ENCODE measurements at places on chromosomes 7 and 10.

- no peak for DNase-seq
These were observed 192.9 kb upstream of the VSTM2A start for GRCh38 chr7:54349229-54349628.

DNA sequence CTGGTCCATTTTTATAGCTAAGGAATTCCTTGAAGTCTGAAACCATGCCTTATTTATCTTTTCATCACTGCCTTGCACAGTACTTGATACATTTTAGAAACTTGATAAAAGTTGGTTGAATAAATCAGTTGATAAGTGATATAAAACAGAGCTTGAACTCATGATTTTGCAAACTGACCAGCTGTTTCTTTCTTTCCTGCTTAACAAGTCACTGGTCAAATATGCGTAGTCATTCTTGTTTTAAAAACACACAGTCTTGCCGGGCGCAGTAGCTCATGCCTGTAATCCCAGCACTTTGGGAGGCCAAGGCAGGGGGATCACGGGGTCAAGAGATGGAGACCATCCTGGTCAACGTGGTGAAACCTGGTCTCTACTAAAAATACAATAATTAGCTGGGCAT, 6.3 kb downstream of the TPST1 start:
- DNase-seq, result no peak

- no peak for DNase-seq
These were observed 83.0 kb upstream of the DNAJB6 start for GRCh38 chr7:157253850-157254249.

DNA sequence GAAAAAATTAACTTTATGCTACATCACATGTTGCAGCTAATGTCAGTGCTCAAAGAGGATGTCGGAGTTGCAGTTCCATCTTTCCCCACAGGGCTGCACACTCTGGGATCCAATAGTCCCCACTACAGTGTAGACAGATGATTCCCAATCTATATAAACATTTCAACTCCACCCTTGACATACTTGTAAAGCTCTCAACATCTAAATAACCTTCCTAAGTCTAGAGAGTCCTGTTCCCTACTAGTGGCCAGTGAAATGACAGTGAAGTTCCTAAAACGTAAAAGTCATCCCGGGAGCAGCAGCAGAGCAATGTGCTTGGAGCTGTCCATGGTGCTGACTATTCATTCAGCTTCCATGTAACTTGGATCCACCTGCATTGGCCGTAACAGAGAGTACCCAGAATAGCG, 145.1 kb downstream of the GRM8 start:
- peak; percentile 15 for DNase-seq

DNA sequence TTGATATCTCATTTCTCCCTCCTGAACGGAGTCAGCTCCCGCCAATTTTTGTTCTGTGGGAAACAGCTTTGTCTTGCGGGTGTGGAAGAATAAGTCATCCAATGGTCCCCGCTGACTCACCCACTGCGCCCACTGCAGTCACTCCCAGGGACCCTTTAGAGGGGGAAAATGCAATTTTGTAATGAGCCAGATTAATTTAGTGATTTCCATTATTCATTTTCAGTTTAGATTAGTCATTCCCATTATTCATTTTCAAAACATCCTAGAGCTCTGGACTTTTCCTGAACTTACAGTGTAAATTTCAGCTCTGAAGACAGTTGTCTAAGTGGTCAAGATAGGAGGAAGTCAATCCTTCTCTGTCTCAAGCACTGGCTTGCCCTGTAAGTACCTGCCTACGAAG, 154.9 kb upstream of the TMEM72 start:
- DNase-seq, result no peak

- DNase-seq, result no peak
These were observed 150.4 kb downstream of the PRKG1 start for GRCh38 chr10:51224671-51225161.

- peak; percentile 47 for DNase-seq
These were observed 38.4 kb downstream of the PTPRE start for GRCh38 chr10:127945341-127945758.

GRCh38 chr7:13414661-13415107, 574.8 kb downstream of the ETV1 start:
- no peak for DNase-seq

DNA sequence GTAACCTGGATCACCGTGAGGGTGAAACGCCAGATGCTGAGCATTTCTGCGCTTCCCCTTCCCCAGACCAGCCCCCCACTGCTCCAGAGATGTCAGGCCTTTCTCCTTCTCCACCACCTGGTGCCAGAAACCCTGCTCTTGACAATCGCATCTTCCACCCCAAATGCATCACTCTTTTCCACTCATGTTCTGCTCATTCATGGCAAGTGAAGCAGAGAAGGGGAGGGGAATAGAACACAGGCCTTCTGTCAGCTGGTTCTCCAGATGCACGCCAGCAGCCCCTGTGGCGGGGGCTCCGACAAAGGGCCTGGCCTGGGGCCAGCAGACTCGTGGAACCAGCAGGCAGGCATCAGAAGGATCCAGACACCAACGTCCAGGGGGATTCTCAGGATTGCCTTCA, 68.5 kb upstream of the SVIL start:
- no peak for DNase-seq

DNA sequence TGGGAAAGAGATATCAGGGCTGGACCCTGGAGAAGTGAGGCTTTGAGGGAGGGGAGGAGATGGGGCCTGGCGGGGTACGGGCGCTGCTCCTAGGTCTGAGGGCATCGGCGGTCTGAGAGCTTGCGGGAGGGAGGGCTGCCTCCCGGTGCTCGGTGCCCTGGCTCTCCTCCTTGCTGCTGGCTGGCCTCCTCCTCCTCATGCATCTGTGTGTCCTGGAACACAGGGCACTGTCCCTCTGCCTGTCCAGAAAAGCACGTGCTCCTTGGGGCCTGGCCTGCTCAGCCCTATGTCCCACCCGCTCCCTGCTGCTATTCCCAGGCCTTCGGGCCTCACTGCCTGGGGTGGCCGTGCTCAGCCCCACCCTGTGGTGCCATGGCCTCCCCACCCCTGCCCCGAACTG, 166.9 kb downstream of the RNF216 start:
- DNase-seq, result no peak

GRCh38 chr10:85043207-85043606, 714.8 kb downstream of the CCSER2 start:
- no peak for DNase-seq

- no peak for DNase-seq
These were observed 115.9 kb downstream of the ADCY1 start for GRCh38 chr7:45689797-45690761.

DNA sequence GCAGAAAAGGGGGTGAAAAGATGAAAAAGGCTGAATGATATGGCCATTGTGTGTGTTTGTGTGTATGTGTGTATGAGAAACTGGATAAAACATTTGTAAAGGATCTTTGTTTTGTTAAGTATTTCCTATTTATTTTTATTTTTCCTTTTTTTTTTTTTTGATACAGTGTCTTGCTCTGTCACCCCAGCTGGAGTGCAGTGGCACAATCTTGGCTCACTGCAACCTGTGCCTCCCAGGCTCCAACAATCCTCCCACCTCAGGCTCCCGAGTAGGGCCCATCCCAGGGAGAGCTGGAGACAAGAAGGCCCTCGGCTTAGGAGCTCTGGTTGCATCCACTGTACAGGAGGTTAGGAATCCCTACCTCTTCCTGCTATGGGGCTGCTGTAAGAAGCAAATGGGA, 6.9 kb upstream of the CALML5 start:
- no peak for DNase-seq

GRCh38 chr7:94997547-94997946, 90.2 kb downstream of the PPP1R9A start:
- no peak for DNase-seq

- no peak for DNase-seq
These were observed at the start of gene DIP2C for GRCh38 chr10:689452-690371. DIP2C (minus strand) TSS chr10:689668; CDS start chr10:689578, 90 bp downstream.

DNA sequence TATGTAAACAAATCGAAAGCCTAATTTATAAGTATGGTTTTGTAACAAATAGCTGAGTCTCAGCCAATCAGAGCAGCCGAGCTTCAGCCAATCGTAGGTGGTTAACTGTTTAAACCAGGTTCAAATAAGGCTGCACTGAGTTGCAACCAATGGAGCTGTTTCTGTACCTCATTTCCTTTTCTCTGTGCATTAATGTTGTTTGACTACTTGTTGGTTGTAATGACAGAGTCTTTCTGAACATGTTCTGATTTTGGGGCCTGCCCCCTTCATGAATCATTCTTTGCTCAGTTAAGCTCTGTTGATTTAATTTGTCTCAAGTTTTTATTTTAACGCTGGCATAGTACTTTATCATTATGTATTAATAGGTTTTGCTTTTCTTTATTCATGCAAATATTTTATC, 14.6 kb downstream of the OTUD1 start:
- DNase-seq, result no peak

GRCh38 chr7:50552921-50553320, 12.3 kb downstream of the DDC start:
- DNase-seq, result no peak

DNA sequence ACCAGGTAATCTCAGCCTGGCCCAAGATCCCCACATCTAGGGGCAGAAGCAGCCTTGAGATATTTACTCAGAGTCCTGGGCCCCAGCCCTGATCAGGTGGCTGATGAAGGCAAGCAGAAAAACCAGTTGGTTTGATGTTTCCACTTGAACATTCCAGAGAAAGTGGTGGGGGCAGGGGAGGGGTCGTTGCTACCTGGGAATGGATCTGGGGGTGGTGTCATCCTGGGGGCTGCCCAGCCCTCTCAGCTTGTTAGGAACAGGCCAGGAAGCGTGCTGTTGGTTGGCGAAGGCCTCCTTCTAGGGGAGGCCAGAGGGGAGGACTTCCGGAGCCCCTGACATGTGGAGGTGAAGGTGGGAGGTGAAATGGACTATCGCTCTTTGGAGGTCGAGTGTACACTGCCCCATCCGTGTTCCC, 3.7 kb upstream of the ABHD11 start:
- DNase-seq, result no peak

DNA sequence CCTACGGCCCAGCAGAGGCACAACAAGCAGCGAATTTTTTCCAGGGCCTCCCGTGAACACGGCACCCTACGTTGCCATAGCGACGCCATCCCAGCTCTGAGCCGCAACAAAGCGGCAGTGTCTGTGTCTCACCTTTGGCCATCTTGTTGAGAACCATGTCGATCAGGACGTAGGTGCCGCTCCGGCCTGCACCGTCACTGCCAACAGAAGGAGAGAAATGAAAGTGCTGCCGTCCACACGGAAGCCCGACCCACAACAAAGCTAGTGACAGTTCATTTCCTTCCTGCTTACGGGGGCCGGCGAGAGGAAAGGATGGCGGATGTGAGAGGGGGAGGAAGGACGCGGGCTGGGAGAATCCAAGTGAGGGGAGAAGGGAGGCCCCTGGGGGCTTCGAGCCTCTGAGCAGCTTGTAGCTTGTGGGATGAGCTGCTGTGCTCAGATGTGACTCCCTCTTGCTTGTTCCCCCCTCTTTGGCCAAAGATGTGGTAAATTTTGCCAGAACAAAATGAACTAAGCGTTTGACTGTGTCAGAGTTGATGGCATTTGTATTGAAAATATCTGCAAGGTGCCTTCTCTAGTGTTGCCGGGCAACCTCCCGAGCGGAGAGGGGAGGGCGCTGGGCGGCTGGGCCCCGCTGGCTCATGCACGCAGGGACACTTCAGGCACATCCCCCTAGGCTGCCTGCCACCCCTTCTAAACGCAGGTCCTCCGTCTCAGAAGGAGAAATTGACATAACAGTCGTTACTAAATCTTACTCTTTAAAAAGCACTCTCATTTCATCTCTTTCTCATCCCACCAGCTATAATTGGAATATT, 232.2 kb downstream of the DNAJB6 start:
- DNase-seq, result peak; percentile 47

- no peak for DNase-seq
These were observed 789 bp downstream of the TCF7L2 start for GRCh38 chr10:112950714-112951358.

- DNase-seq, result no peak
These were observed 181.4 kb downstream of the IPMK start for GRCh38 chr10:58086144-58086762.

- DNase-seq, result no peak
These were observed 831 bp upstream of the PFKP start for GRCh38 chr10:3066317-3067117.

DNA sequence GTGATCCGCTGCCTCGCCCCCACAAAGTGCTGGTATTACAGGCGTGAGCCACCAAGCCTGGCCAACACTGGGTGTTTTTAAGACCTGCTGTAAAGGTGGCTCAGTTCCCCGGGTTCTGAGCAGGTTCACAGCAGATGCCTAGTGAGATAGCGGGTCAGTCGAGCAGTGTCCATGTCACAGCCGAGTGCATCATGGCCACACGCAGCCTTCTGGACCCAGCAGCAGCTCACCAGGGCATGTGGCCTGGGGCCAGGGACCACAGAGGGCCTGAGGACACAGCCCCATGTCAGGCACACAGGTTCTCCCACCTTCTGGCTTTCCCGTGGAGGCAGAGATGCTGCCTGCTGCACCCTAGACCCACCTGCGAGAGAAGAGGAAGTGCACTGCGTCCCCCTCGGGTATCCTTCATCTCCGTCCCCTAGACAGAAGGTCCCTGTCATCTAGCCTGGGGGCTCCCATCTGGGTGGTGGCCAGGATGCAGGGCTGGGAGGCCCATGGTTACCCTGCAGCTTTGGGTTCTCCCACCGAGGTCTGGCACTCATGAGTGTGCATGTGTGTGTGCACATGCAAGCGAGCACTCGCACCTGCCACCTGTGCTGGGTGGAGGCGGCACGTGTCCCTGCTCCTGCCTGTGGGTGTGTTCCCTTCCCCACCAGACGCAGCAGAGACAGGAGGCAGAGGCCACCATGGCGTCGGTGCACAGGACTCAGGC, 98.6 kb downstream of the NKX6-2 start:
- DNase-seq, result no peak

GRCh38 chr7:5183155-5183554, 6.9 kb upstream of the WIPI2 start:
- DNase-seq, result no peak

DNA sequence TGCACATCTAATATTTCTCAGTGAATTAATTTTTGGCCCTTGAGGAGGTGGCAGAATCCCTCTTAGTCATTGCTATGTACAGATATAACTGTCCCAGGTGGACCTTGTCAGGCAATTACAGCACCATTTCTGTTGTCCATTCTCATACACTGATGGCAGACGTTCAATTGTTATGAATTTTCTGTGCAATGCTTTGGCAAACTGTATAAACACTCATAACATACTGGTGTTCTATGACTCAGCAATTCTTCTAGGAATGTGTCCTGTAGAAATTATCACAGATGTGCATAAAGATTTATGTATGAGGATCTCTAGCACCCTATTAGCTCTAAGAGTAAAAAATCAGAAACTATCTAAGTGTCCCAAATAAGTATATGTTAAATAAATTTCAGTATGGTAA, 80.8 kb downstream of the DNAJB9 start:
- no peak for DNase-seq

- DNase-seq, result no peak
These were observed 78.5 kb upstream of the LYZL1 start for GRCh38 chr10:29210266-29210868.

DNA sequence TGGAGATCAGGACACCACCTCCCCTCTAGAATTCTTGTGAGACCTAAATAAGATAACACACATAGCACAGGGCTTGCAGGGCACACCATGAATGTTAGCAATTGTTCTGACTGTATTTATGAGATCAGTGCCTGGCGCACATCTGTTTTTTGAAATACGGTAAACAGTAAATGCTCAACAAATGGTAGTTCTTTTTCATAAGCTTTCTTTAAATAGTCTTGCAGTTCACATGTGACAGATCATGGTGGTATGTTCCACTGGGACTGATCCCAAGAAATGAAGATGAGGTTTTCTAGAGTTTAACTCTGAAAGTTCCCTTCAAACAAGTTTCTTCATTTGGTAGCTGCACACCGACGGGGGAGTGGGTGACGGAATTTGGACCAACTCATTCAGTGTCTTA, 34.8 kb downstream of the CREB5 start:
- no peak for DNase-seq
